ENCODE measurements at places on chromosomes 1 and 21. TPM values are rescaled to one million over a fixed set of nuclear protein-coding genes. Genes with fewer than 3 reads are reported as not detected.

GRCh38 chr1:212774584-212774983 lies 17.0 kb downstream of the NSL1 start:
- peak; percentile 24 for DNase-seq

- DNase-seq: no peak
Measured at GRCh38 chr1:232872738-232873137, 67.5 kb downstream of the MAP10 start.

GRCh38 chr1:104526158-104526795 lies 776.6 kb downstream of the AMY1C start:
- DNase-seq: no peak

DNA sequence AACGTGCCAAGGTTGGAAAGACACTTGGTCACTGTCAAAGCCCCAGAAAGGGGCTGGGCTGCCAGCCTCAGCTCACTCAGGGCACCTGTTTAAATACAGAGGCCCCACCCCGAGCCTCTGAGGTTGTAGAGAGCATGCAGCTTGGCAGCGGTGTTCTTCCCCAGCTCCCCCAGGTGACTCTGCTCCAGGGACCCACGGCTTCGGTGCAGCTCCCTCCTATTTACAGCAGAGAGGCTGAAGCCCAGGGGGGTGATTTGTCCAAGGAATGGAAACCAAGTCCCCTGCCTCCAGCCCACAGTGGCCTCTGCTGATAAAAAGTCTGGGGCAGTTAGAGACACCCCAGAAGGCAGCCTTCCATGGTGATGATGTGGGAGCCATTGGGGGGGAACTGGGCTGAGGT lies 9.1 kb upstream of the C1QA start:
- no peak for DNase-seq

DNA sequence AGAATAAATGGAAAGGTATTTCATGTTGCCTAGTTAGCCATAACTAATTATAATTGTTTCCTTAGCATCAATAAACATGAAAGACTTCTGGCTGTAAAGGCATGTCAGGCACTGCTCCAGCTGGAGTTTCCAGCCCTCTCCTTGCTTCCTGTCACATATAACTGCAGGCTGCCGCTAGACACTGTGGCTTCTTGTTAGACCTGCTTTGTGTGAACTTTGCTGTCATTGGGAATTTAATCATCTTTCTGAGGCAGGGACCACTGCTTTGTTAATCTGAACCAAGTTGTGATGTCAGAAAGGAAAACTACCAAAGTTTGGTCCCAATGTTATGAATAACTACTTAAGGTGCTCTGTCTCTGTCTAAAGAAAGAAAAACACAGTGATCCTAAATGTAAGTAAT lies 90.3 kb upstream of the DUSP10 start:
- no peak for DNase-seq

The C1orf167 gene
- total RNA-seq: 0.36 TPM

The OR2M3 gene
- not detected for total RNA-seq

The SPATA17 gene
- 1.8 TPM for total RNA-seq

The SIK1 gene
- total RNA-seq: 4.4 TPM

The TESK2 gene
- total RNA-seq: 2.0 TPM

The KPRP gene
- not detected for total RNA-seq

Measured in fibroblast of the aortic adventitia (primary cell).